ENCODE measurements at places on chromosomes 12 and 14. TPM values are rescaled to one million over a fixed set of nuclear protein-coding genes. Genes with fewer than 3 reads are reported as not detected.

- no peak for DNase-seq
These were observed at the start of gene FIGNL2 for GRCh38 chr12:51848326-51848727. Gene FIGNL2 (minus strand): TSS chr12:51848718. CDS start chr12:51822413, 26,305 bp downstream.

- DNase-seq, result no peak
These were observed 28.8 kb downstream of the KLRK1 start for GRCh38 chr12:10361084-10361483.

- DNase-seq, result no peak
These were observed 192.1 kb downstream of the CPNE8 start for GRCh38 chr12:38713294-38713693.

DNA sequence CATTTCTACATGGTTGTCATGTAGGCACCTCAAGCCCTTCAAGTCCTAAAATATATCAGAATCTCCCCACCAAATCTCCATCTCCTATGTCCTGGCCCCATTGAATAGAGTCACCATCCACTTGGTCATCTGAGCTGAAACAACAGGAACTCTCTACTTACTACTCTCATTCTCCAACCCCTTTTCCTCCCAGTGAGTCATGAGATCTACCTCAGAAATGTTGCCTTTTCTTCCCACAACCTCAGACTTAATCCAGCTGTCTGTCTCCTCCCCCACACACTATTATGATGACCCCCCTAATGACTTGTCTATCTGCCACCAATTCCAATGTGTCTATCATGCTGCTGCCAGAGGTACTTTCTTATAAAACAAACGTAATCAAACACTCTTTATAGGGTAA is 72.3 kb upstream of the TMEM263 start:
- DNase-seq, result no peak

DNA sequence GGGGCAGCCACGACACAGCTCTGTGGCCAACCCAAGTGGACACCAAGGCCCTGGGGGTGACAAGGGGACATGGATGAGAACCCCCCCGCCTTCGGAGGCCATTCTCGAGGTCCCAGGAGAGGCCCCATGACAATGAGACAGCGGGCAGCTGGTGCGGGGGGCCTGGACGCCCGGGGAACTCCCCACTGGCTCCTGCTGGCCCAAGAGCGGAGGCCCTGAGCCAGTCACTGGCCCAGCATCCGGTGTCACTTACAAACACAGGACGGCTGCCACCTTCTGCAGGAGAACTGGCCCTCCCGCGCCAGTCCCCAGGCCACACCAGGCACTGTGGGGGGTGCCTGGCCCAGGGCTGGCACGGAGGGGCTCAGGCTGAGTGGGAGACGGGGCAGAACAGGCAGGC is 51.4 kb downstream of the NCOR2 start:
- no peak for DNase-seq

GRCh38 chr12:95611676-95612309 is 60.5 kb upstream of the USP44 start:
- no peak for DNase-seq

GRCh38 chr12:93059925-93060665 is 131.0 kb upstream of the EEA1 start:
- DNase-seq, result no peak

DNA sequence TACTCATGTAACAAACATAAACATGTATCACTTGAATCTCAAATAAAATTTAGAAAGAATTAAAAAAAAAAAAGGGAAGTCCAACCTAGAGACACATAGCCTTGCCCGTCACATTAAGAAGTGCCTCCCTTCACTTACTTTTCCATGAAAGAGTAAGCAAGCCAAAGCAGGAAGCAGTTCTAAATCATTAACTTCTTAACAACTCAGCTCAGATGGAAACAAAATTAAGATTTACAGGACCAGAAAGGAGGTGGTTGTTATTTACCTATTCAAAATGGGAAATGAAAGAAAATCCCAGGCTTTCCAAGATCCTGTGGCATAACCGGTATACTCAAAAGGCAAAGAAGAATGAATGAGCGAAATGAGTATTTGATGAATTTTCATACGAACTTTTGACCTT is 258.6 kb upstream of the DCN start:
- DNase-seq, result no peak

DNA sequence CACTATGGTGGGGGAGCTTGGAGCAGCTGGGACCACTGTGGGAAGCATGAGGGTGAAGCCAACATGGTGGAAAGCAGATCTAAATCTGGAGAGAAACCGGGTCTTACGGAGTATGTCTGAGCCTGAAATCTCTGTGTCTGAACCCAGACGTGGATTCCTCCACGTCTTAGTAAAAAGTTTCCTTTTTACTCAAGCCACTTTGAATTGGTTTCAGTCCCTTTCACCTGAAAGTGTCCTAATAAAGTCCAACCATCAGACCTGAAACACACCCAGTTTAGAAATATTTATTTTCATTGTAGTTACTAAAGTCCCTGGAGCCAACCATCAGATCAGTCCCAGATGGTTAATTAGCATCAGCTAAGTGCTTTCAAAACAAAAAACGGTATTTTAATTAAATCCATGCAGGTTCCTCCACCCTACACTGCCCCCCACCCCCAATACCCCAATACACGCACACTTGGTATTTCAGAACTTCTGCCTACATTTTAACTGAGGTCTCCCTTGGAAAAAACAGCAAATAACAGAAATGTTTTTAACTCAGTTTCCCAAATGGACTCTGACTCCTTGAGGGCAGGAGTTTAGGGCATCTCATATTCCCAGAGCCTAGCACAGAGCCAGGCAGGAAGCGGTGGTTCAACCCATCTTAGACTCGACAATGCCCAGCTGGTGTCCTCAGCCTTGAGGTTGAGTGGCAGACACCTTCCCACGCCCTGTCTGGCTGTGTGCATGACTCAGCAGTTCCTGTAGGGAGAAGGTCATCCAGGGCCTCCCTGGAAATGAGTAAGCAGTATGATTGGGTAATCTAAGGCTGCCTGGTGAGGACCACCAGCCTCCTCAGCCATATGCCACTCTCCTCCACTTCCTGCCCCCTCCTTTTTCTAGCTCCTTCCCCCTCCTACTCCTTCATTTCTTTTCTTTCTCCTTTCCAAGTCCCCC is 175.8 kb downstream of the TTC8 start:
- peak; percentile 74 for DNase-seq

GRCh38 chr14:87754520-87755223 is 238.3 kb downstream of the GALC start:
- no peak for DNase-seq

- no peak for DNase-seq
These were observed 14.2 kb upstream of the PRB4 start for GRCh38 chr12:11324426-11324825.

COL2A1 gene
- not detected for total RNA-seq

WSB2 gene
- total RNA-seq, result 97.3 TPM

BICDL1 gene
- 1.7 TPM for total RNA-seq

TTC6 gene
- not detected for total RNA-seq

Data from aorta (tissue), 5 donors.